ENCODE measurements at places on chromosomes 7 and 10.

DNA sequence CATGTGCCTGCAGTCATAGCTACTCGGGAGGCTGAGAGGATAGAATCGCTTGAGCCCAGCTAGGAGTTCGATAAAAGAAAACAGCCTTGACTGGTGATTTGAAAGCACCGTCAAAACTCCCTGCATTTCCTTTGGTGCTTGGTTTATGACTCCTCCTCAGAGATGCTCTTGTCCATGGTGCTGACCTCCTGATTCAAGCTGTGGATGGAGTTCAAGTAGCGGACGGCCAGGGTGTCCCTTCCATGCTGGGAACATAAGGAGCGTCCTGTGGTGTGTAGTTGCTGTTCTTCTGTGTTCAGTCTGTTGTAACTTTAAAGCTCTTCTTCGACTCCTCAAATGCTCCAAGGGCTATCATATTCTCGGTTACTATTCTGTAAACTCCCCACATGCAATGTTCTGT is 382.5 kb upstream of the KIAA1217 start:
- DNase-seq = no peak

DNA sequence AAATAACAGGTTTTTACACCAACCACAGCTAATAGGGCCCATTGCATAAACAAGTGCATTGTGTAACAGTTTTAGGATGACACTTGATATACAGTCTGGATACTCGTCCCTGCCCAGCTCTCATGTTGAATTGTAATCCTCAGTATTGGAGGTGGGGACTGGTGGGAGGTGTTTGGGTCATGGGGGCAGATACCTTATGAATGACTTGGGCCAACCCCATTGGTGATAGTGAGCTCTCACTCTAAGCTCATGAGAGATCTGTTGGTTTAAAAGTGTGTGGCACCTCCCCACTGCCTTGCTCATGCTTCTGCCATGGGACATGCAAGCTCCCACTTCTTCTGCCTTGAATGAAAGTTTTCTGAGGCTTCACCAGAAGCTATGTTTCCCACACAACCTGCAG is 136.7 kb downstream of the PDE1C start:
- DNase-seq = no peak

- no peak for DNase-seq
Measured at GRCh38 chr10:129626309-129626708, 159.3 kb downstream of the MGMT start.

DNA sequence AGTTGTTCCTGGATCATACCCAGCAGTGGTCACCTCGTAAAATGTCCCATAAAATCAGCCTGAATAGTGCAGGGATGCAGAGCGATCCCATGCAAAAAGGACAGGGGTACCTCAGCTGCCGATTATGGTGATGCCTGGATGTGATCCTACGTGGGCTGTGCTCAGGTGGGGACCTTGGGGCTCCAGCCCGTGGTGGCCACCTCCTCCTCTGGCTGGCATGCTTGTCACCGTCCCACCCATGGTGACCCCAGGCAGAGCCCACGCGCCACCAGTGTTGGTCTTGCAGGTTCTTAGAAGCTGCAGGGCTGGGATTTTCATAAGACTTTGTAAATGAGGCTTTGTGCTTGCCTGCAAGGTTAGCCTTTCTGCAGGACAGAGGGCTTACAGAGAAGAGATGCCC is 97.2 kb downstream of the GLRX3 start:
- no peak for DNase-seq

DNA sequence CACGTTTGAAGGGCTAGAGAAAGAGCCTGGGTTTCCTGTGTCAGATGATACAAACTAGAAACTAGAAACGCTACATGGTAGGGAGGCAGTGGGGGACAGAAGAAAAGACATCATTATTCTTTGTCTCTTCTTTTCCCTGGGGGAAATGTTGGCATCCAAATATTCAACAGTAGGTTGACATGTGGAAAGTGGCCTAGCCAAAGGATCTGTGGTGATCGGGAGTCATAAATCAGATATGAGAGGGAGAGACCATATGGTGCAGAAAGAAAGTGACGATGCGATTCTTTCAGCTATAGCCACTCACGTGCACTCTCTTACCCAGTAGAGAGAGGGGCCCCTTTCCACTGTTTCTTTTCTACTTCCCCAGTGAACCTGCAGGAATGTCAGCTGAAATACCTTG is 964.7 kb downstream of the LRMDA start:
- no peak for DNase-seq

DNA sequence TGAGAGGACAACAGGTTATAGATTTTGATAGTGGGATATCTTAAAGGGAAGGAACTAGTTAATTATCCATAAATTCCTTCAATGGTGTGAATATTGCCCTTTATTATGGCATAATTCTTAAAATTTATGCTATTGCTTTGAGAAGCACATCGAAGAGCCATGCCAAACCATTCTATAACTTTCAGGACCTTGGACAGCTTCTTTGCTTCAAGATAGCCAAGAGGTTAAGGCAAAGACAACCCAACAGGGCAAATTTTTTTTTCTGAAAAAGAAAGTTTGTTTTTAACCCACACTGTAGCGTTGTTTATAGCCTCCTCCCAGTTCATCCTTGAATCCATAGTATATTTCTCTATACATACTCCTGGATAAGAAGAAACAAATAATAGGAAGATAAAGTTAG is 103.2 kb downstream of the NRG3 start:
- DNase-seq = no peak

- no peak for DNase-seq
Measured at GRCh38 chr10:25843551-25844170, 90.4 kb upstream of the MYO3A start.

GRCh38 chr10:6491841-6492609 is 88.1 kb downstream of the PRKCQ start:
- no peak for DNase-seq

GRCh38 chr10:14601872-14602725 is 172.6 kb downstream of the FAM107B start:
- DNase-seq = no peak

DNA sequence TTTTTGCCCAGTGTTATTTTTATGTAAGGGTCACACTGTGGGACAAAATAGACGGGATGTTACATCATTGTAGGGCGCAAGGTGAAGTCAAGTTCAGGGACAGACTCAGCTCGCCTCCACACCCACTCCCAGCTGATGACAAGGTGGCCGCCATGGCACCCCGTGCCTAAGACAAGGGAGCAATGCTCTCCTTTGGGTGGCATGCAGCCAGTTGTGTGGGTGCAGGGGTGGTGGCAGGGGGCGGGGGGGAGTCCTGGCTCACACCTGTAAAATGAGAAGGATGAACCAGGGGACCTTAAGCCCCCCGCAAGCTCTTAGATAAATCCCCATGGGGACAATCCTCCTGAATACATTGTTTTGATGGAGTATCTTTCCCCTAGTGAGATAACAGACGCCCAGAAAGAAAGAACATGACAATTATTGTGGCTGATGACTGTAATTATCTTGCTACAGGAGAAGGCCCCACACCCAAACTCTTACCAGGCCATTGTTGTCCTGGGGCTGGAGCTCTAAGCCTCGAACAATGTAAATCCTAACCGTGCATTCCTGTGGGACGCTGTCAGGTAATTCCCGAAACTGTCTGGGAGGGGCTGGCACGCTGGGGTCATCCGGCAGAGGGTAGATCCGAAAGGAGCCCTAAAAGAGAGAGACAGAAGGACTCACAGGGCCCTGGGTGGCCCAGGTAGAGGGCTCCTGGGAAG is 148.7 kb downstream of the MYOF start:
- DNase-seq = no peak

DNA sequence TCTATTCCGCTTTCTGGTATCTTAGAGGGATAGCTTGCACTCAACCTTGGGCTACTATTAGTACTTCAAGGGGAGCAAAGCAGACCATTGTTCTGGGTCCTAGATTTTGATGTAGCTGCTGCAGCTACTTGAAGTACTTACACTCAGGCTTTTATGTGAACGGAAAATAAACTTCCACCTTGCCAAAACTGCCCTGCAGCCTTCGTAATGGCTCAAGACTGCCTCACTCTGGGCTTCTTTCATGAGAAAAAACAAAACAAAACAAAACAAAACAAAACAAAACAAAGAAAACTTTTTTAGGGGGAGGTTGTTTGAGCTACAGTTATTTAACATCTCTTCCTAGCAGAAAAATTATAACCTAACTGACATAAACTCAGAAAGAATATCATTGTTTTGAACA is 19.4 kb upstream of the EPHB6 start:
- DNase-seq = no peak

- no peak for DNase-seq
Measured at GRCh38 chr10:91444211-91445182, 34.4 kb downstream of the HECTD2 start.

DNA sequence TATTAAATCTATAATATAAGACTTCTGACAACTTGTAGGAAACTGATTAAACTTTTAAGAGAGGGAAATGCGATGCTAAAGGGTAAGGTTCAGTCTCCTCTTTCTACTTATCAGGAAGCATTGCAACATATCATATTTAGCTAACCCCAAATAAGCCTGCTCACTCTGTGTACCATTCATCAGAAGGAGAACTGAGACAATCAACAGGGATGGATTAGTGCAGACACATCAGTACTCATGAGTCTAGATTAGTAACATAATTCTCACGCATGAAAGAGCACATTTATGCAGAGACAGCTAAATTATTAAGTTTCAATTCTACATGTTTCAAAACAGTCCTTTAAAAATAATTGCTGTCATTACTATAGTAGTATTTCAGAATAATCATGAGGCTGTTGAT is 354.2 kb upstream of the ZWINT start:
- DNase-seq = no peak

GRCh38 chr10:119562097-119562496 is 19.6 kb upstream of the RGS10 start:
- no peak for DNase-seq

GRCh38 chr7:50857804-50858489 is 75.3 kb upstream of the GRB10 start:
- DNase-seq = no peak

- no peak for DNase-seq
Measured at GRCh38 chr7:5681979-5682546, 99.4 kb downstream of the RNF216 start.

- DNase-seq = no peak
Measured at GRCh38 chr7:137747359-137748031, 99.3 kb downstream of the DGKI start.

GRCh38 chr10:119807960-119808697 is 64.5 kb downstream of the MCMBP start:
- no peak for DNase-seq

GRCh38 chr7:860149-860548 is 16.2 kb upstream of the GET4 start:
- no peak for DNase-seq

DNA sequence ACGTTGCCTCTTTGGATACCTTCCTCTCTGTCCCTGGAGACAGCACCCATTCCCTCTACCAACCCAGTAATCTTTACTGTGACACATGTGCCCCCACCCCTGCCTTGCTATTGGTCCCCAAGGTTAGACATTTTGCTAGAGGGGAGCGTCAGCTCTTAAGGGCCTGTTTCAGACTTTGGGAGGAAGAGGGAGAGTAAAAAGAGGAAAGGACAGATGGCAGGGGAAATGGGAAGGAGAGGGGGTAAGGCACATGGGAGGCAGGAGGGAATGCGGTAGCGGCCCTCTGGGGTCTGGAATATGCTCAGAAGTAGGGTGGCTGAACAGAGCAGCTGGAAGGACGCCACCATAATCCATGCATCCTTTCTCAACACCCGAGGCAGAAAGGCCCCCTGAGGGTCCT is 12.2 kb downstream of the BLNK start:
- DNase-seq = no peak

GRCh38 chr10:101767600-101767945 is 8.3 kb downstream of the FGF8 start:
- DNase-seq = no peak

DNA sequence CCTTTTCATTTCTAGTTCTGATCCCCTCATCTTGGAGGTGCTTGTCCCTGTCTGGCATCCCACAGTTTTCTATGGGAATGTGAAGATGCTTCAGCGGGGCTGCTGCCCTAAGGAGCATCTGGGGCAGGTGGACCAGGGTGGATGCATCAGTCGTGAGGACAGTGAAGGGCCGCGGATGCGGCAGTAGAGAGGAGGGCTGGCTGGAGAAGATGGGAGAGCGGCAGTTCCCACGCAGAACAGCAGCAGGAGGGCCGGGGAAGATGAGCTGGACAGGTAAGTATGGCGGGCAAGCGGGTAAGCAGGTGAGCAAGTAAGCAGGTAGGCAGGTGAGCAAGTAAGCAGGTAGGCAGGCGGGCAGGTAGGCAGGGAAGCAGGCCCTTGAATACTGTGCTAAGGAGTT is 48.9 kb downstream of the ASB13 start:
- no peak for DNase-seq

DNA sequence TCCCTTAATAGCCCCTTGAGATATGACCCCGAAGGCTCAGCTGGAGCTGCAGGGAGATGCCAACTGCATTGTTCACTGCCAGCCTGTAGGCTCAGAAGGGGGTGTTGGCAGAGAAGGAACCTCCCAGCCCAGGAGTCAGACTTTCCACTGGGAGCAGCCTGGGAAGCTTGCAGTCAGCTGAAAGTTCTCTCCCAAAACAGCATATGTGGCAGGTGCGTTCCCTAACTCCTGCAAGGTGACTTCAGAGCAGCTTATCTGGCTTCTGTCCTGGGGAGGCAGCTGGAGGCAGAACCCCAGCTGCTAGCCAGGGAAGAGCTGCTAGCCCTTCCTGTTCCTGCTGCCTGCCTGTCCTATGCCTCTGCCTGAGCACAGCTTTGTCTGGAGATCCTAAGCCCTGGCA is 8.1 kb downstream of the SFTPA2 start:
- DNase-seq = no peak

GRCh38 chr10:44042075-44042770 is 342.7 kb downstream of the CXCL12 start:
- DNase-seq = no peak

DNA sequence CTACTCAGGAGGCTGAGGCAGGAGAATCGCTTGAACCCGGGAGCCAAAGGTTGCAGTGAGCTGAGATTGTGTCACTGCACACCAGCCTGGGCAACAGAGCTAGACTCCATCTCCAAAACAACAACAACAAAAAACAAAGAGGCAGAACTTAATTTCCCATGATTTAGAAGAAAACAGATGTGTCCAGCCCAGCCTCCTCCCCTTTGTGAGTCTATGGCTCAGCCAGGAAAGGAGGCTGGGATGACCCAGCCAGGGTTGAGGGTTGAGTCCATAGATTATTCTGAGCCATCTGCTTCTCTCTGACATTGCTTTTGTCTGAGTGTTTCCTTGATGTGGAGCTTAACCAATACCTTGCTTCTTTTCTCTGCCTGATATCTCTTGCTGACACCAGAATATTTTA is 994.1 kb downstream of the TYW1 start:
- no peak for DNase-seq

DNA sequence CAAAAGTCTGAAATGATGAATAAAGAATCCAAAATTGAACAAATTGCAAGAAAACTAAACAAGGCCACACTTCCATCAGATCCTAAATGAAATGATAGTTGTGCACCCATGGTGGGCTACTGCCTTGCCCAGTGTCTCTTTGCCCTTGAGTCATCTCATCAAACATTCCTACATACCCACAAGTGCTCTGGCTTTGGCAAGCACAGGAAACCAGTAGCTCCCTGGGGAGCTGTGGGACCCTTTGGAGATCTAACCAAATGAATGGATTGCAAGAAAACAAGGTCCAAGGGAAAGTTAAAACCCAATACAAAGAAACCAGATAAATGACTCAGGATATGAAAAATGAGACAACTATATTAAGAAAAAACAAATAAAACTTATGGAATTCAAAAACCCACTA is 129.8 kb upstream of the TMEM229A start:
- DNase-seq = no peak
